ENCODE measurements at places on chromosomes 13 and 19. TPM values are rescaled to one million over a fixed set of nuclear protein-coding genes. Genes with fewer than 3 reads are reported as not detected.
A peak's percentile ranks its signal among the peaks of the same experiment; 100 is the strongest.

DNA sequence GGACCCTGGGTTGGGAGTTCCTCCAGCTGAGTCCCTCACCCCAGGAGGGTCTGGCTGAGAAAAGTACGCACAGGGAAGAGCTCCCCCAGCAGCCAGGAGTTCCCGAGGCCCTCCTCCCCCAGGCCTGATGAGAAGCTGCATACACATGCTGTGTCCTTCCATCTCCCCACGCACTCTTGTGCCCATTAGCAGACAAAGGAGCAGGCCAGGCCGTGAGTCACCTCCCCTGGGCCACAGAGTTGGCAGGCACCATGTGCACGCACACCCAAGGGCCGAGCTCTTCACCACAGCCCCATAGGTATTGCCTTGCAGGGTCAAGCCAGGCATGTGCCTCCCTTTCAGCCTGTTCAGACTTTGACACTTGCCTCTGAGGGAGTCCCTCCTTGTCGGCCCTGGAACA, 17.5 kb downstream of the MAU2 start:
- no peak for DNase-seq

DNA sequence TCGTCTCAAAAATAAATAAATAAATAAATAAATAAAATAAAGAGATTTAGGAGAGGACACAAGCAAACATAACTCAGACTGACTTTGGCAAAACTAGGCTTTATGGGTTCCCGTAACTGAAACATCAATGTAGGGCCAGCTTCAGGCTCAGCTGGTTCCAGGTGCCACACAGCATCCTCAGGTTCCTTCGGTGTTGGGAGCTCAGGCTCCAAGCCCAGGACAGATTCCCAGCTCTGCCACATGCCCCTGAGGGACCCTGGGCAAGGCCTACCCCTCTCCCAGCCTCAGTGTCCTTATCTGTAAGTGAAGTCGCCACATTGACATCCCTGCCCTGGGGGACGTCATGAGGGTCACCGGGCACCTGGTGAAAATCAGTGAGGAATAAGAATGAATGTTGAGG, 18.7 kb downstream of the MISP start:
- DNase-seq = no peak

DNA sequence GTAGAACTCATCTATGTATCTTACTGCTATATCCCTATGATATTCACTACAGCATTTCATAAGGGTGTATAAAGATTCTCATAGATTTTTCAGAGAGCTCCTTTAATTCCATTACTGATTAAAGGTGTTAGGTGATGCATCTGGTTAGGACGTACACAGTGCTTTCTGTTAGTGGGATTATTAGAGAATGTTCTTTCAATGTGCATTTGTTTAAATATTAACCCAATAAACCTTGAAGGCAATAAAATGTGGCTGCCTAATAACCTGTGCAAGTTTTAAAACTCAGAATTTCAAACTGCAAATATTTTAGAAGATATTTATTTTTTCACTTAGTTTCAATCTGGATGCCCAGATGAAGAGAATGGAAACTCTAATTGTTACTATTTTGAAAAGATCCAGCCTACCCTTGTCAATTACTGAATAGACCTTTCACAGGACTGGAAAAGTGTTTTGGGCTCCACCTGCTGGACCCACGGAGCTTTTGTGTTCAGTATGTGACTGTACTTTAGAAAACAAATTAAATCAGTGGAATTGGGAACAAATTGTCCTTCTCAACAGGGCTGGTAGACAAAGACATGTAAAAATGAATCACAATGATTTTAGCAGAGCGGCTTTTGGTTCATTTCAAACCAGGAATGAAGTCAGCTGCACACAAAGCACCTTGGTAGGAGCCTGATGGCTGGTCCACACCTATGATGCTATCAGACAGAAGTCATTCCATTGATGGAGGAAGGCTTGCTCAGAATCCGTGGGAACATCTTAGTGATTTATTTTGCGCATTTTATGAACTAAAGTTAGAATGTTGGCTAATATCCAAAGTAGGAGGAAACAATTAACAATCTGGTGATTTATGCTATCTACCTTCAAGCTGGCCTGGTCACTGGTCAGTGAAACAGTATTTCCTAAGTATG, 89.4 kb upstream of the RAP2A start:
- DNase-seq = peak; percentile 62

DNA sequence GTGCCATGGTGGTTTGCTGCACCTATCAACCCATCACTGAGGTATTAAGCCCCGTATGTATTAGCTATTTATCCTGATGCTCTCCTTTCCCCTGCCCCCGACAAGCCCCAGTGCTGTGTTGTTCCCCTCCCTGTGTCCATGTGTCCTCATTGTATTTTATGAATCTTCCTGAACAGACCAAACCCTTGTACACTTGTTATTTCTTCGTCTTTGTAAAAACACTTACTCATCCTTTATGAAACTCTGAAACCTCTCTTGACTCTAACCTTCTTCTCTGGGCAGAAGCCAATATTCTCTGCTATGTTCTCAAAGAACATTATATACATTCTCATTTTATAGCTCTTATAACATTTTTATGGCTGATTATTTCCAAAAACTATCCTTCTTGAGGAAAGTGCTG, 746.9 kb downstream of the EFNB2 start:
- DNase-seq = no peak

- no peak for DNase-seq
These were observed 3.4 kb downstream of the PCDH9 start for GRCh38 chr13:67226696-67227095.

DNA sequence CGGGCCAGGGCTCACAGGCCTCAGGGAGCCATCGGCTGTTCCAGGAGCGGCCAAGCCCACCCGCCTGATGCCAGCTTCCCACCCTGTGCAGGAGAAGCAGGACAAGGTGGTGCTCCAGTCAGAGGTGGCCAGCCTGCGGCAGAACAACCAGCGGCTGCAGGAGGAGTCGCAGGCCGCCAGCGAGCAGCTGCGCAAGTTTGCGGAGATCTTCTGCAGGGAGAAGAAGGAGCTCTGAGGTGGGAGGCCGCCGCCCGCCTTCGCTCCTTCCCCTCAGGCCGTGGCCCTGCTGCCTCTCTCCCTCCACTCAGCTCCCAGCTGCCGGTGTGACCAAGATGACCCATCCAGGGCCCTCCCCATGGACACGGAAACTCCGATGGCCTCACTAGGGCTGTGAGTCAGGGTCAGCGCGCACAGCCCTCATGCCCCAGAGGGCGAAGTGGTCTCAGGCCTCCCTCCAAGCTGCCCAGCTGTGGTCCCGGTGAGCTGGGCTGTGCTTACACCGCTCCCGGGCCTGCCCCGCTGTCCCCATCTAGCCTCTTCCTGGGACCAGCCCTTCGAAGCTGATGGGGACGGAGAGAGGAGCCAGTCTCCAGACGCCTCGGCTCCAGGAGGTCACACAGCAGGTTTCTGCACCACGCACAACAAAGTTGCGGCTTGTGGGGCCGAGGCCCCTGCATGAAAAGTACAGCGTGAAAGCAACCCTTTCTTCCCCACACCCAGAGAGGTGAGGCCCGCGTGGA, 17.8 kb downstream of the DPF1 start:
- no peak for DNase-seq

GRCh38 chr19:50377517-50377916, 1.3 kb downstream of the NR1H2 start:
- no peak for DNase-seq

- no peak for DNase-seq
These were observed 64.8 kb downstream of the DHRS12 start for GRCh38 chr13:51739027-51739764.

GRCh38 chr13:114062754-114063153, 69.7 kb downstream of the RASA3 start:
- peak; percentile 68 for DNase-seq

GRCh38 chr13:38341149-38341692, 8.4 kb upstream of the UFM1 start:
- DNase-seq = no peak

GRCh38 chr13:91721413-91721812, 323.0 kb downstream of the GPC5 start:
- DNase-seq = no peak

- DNase-seq = no peak
These were observed 7.9 kb upstream of the PEAK3 start for GRCh38 chr19:2289714-2290435.

DNA sequence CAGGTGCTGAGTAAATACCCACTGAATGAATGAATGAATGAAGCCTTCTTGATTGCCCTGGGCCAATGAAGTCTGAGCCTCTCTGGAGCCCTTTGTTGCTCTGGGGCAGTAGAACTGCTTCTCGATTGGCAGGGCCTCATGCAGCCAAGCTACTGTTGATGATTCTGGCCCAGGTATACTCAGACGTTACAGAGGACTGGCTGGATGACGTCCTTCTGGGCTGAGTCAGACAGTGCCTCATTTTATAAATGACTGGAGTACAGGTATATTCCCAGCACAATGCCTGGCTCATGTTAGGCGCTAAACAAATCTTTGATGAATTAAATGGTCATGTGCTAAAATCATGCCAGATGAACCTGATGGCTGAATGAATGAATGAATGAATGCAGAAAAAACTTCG, 243.8 kb upstream of the MAB21L1 start:
- DNase-seq = no peak

DNA sequence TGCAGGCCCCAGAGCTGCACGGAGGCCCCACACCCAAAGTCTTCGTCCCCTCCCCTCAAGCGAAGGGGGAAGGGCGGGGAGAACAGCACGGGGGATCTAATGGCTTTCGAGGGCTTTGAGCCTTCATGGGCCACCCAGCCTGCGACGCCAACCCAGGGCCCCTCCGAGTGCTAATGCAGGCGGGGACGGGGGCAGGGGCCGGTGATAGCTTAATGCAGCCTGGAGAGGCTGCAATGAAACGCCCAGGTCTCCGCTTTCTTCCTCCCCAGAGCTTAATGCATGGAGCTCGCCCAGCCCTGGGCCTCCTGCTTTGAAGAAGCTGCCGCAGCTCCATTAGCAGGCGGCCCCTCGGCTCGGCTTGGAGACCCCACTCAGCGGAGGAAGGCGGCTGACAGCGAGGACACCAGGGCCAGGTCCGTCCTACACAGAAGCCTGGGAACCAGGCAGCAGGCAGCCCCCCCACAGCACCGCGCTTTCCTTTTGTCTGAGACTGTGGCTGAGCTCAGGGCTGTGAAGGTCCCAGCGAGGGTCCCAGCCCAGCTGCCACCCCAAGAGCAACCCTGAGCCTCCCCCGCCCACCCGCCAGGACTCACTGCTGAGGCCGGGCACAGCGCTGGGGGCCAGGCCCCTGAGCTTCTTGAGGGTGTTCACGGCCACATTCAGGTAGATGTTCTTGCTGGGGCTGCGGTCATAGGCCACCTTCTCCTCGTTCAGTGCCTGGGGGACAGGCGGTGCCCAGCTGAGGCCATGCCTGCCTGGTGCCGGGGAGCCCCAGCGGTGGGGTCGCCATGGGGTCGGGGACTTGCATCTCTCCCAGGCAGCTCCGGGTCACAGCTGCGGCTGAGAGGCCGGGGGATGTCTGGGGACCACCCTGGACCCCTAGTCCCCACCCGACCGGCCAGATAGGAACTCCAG, 7.5 kb upstream of the ATP8B3 start:
- DNase-seq = no peak

DNA sequence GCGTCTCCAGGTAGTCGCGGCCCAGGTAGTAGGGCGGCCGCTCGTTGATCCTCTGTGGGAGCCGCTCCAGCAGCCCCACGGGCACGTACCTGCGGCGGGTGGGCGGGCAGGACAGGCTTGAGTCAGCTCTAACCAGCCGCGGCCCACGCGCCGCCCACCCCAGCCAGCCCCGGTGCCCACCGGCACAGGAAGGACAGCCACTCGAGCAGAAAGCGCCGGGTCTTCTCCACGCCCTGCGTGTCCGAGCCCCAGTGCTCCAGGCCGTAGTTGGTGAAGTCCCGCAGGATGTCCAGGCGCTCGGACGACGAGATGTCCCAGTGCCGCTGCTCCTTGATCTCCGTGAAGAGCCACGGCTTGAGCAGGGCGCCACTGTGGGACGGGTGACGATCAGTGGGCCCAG, 877 bp upstream of the PRR22 start:
- no peak for DNase-seq

DNA sequence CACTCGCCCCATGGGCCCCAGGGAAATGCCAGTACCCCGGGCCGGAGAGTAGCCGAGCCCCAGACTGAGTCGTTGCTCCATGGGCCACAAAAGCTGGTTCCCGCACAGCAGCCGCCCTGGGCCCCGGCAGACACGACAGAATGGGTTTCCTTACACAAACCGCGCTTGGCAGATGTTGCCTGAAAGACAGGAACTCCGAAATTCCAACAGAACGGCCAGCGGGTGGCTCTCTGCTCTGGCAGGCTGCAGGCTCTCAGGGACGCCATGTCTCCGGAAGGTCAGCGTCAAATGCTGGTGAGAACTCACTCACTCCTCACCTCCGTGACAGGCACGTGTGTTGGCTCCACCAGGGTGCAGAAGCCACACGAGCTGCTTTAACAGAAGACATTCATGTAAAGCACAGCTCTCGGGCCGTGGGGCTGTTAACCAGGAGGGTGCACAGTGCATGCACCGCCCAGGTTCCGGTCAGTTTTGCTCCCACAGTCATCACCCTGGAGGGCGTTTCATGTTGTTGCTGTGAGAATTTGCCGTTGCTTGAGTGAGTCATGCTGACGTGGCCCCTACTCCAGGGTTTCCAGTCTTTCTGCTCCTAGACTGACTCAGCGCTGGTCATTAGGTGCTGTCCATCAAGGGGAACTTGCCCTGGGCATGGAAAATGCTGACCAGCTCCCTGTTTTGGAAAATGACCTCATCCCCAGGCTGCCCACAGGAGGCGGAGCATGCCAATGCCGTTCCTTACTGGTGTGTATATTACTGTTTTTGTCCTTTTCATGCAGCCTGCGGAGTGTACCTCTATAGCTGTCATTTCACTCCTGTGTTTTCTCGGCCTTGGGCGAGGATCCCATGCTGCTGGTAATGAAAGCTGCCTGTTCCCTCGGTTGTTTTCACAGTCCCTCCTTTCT, 44.8 kb downstream of the ANKRD10 start:
- DNase-seq = peak; percentile 100

DNA sequence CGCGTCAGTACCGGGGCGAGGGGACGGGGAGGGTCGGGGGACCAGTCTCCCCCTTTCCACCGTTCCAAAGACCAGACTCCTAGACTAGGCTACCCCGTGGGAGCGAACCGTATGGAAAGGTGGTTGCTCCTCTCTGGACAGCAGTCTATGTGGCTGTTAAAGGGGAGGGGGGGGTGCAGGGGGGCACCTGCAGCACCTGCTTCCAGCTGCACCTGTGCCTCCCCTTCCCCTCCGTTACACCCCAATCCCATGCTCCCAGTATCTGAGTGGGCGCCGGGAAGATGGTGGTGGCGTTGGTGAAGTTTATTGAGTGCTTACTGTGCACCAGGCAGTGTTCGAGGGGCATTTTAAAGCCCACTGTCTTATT, 557 bp downstream of the ZNF524 start:
- no peak for DNase-seq

- no peak for DNase-seq
These were observed 557.0 kb downstream of the SLITRK1 start for GRCh38 chr13:83325125-83325853.

Gene CYP2A6
- total RNA-seq = not detected

Gene SLAIN1
- total RNA-seq = not detected

Gene LSM4
- 131 TPM for total RNA-seq

Gene CNFN
- 0.32 TPM for total RNA-seq

Gene IZUMO4
- total RNA-seq = 1.3 TPM

Gene SLC46A3
- total RNA-seq = 4.7 TPM

Measured in fibroblast of villous mesenchyme (primary cell).